ENCODE measurements at places on chromosomes 6 and 20.
A peak's percentile ranks its signal among the peaks of the same experiment; 100 is the strongest.

GRCh38 chr6:153564803-153565202 lies 433.7 kb upstream of the RGS17 start:
- no peaks in the 10 kb centered on the region for H3K36me3 ChIP-seq
- no peaks in the 10 kb centered on the region for H3K4me1 ChIP-seq
- DNase-seq = no peak

DNA sequence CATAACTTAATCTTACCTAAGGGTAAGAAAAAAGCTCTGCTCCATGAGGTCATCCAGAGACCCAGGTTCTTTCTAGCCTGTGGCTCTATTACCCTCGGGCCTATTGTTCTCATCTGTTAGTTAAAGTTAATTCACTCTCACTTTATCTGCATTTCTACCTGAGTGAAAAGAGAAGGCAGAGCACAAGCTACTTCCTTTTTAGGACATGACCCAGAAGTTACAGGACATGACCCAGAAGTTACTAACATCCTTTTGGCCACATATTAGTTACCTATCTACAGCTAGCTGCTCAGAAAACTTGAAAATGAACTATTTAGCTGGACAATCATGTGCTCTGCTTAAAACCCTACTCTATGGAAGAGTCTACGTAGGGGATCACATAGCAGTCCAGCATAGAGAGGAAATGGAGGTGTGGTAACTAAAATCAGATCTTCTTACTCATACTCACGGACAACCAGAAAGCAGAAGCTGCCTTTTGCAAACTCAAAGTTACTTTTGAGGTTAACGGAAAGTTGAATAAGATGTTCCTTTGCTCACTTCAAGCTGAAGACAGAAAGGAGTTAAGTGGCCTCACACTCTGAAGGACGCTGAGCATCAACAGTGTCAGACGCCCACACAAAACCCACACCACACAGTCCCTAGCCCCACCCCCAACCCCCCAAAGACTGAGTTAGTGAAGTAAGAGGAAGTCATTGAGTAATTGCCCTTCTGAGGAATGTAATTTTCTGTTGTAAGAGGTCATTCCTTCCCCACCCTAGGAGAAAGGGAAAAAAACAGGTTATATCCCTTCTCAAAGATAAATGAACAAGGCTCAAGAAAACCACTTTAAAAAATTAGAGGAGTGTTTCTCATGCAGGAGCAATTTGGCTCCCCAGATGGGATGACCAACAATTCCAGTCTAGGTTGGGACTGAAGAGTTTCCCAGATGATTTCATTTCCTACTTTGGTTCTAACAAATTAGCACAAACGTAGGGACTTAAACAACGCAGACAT lies 45.9 kb upstream of the TAB2 start:
- no peaks in the 10 kb centered on the region for H3K36me3 ChIP-seq
- DNase-seq = peak; percentile 58
- peaks cover 11% of the 10 kb centered on the region for H3K4me1 ChIP-seq

DNA sequence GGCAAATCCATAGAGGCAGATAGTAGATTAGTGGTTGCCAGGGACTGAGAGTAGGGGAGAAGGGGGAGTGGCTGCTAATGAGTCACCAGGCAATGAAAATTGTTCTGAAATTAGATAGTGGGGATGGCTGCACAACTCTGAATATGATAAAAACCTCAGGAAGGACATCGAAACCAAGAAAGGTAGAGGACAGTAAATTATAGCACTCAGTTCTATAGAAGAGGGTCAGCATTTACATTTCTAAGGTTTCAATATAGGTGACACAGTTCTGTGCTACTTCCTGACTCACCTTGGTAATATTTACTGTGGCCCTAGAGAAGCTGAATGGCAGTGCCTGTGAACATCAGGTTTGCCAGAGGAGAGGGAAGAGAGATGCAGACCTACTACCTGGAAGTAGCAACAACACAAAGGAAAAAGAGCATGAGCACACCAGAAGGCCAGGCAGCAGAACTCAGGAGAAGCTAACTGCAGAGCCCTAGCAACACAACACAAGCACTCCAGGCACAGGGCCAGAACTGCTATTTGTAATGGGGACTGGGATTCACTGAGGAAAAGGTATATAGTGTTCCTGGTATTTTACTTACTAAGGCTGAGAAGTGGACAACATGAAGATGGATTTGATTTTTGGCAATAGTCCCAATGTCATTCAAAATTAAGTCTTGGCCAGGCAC lies 75.9 kb downstream of the PLCG1 start:
- peaks cover 9% of the 10 kb centered on the region for H3K4me1 ChIP-seq
- no peaks in the 10 kb centered on the region for H3K27me3 ChIP-seq
- no peak overlapping the region for H3K27ac ChIP-seq
- H3K36me3 ChIP-seq = no peaks in the 10 kb centered on the region
- no peak overlapping the region for H3K4me3 ChIP-seq

DNA sequence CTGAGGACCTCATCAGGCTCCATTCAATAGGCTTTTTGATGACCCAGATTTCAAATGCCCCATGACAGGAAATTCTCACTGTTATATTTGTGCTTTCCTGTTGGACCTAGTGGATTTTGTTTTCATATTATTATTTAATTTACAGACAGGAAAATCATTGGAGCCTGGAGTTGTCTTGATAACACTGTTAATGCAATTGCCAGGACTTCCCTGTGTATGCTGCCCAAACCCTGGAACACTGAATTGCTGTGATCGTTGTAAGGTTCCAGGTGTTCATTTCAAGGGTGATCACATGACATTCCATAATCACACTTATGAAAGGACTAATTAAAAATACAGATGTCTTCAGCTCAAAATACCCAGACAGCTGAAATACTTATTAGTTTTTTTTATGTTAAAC lies 783.2 kb downstream of the DHX35 start:
- no peaks in the 10 kb centered on the region for H3K36me3 ChIP-seq
- no peak overlapping the region for H3K4me3 ChIP-seq
- H3K4me1 ChIP-seq = no peaks in the 10 kb centered on the region
- no peaks in the 10 kb centered on the region for H3K27me3 ChIP-seq
- no peak for DNase-seq

GRCh38 chr6:132011582-132011981 lies 60.4 kb upstream of the CCN2 start:
- no peaks in the 10 kb centered on the region for H3K27me3 ChIP-seq
- no peaks in the 10 kb centered on the region for H3K4me1 ChIP-seq
- no peaks in the 10 kb centered on the region for H3K36me3 ChIP-seq

- no peaks in the 10 kb centered on the region for H3K4me1 ChIP-seq
- H3K27ac ChIP-seq = no peak overlapping the region
- no peaks in the 10 kb centered on the region for H3K36me3 ChIP-seq
- no peak overlapping the region for H3K4me3 ChIP-seq
- no peaks in the 10 kb centered on the region for H3K27me3 ChIP-seq
Observed at GRCh38 chr6:20292905-20293304, 80.6 kb upstream of the MBOAT1 start.

- H3K27me3 ChIP-seq = no peaks in the 10 kb centered on the region
- no peaks in the 10 kb centered on the region for H3K36me3 ChIP-seq
- H3K4me1 ChIP-seq = peaks cover 25% of the 10 kb centered on the region
- H3K27ac ChIP-seq = no peak overlapping the region
- no peak for DNase-seq
Observed at GRCh38 chr6:140321891-140322290, 947.4 kb upstream of the CITED2 start.

- no peak overlapping the region for H3K27ac ChIP-seq
- DNase-seq = no peak
- no peaks in the 10 kb centered on the region for H3K27me3 ChIP-seq
- H3K4me3 ChIP-seq = no peak overlapping the region
- H3K4me1 ChIP-seq = peaks cover 14% of the 10 kb centered on the region
Observed at GRCh38 chr6:20574355-20574754, 40.1 kb downstream of the CDKAL1 start.

GRCh38 chr6:99789767-99790166 lies 183.1 kb downstream of the PRDM13 start:
- no peak overlapping the region for H3K27ac ChIP-seq
- no peak overlapping the region for H3K4me3 ChIP-seq
- DNase-seq = no peak
- H3K4me1 ChIP-seq = no peaks in the 10 kb centered on the region
- no peaks in the 10 kb centered on the region for H3K36me3 ChIP-seq

- H3K4me3 ChIP-seq = no peak overlapping the region
- no peaks in the 10 kb centered on the region for H3K36me3 ChIP-seq
- H3K4me1 ChIP-seq = no peaks in the 10 kb centered on the region
- no peaks in the 10 kb centered on the region for H3K27me3 ChIP-seq
Observed at GRCh38 chr20:40522405-40522804, 166.6 kb downstream of the MAFB start.
